ENCODE measurements at places on chromosomes 16 and 17.
A peak's percentile ranks its signal among the peaks of the same experiment; 100 is the strongest.

DNA sequence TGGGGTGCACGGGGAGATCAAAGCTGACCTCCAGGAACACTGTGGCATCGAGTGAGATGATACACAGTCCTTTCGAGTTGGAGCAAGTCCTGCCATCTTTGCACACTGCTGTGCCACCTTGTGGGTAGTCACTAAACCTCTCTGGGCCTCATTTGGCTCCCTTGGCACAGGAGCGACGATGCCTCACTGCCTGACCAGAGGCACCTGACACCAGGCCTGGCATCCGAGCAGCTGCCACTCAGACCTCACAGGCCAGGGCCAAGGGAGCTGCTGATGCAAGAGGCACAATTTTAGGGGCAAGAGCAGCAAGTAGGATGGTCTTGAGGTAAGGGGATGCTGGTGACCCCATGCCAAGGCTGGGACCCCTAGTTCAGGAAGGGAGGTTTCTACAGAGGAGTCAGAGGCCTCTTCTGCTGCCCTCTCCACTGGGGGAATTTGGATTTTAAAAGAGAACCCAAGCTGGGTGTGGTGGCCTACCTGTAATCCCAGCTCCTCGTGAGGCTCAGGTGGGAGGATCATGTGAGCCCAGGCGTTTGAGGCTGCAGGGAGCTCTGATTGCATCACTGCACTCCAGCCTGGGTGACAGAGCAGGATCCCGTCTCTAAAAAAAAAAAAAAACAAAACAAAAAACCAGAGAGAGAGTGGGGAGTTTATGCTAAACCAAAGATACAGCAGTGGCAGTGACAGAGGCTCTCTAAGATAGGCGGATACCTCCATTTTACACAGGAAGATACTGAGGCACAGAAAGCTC lies 6.7 kb upstream of the ADGRG1 start:
- no peak overlapping the region for H3K4me3 ChIP-seq
- no peaks in the 10 kb centered on the region for H3K27me3 ChIP-seq
- H3K36me3 ChIP-seq = 0 out of 2 replicates have a peak, but pooled peaks cover 3% of the 10 kb centered on the region
- peak overlapping the region; percentile 76 for H3K27ac ChIP-seq
- peaks cover 58% of the 10 kb centered on the region for H3K4me1 ChIP-seq
- DNase-seq = peak; percentile 42

- DNase-seq = no peak
- no peaks in the 10 kb centered on the region for H3K27me3 ChIP-seq
- H3K4me1 ChIP-seq = peaks cover 18% of the 10 kb centered on the region
- H3K4me3 ChIP-seq = no peak overlapping the region
- no peaks in the 10 kb centered on the region for H3K36me3 ChIP-seq
- H3K27ac ChIP-seq = no peak overlapping the region
These were observed 2.9 kb downstream of the CLEC16A start for GRCh38 chr16:10947211-10947787.

DNA sequence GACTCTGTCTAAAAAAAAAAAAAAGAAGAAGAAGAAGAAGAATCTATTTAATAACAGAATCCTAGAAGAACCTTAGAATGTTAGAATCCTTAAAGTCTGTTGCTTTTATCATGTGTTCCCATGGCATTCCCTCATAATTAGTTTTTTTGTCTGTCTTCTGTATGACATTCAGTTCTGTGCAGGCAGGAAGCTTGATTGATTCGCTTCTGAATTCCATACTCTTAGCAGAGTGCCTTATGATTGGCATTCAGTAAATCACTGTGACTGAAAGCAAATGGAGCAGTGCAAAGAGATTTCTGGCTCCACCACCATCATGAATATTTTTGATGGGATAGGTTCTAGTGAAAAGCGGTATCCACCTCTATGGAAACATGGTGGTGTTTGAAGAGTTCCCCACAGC lies 1065.9 kb upstream of the RBFOX1 start:
- no peaks in the 10 kb centered on the region for H3K27me3 ChIP-seq
- no peaks in the 10 kb centered on the region for H3K36me3 ChIP-seq
- no peak overlapping the region for H3K27ac ChIP-seq

DNA sequence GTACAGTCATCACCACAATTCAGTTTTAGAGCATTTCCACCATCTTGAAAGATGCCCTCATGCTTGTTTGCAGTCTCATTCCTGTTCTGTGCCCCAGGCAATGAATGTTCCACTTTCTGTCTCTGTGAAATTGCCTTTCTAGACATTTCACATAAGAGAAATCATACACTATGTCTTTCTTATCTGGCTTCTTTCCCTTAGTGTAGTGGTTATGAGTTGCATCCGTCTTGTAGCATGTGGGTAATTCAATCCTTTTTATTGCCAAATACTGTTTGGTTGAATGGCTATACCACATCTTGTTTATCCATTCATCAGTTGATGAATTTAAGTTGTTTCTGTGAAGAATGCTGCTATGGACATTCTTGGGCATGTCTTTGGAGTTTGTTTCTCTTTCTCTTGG lies 132.5 kb upstream of the PLCG2 start:
- H3K4me3 ChIP-seq = no peak overlapping the region
- H3K27me3 ChIP-seq = no peaks in the 10 kb centered on the region
- no peaks in the 10 kb centered on the region for H3K36me3 ChIP-seq
- no peak overlapping the region for H3K27ac ChIP-seq
- no peaks in the 10 kb centered on the region for H3K4me1 ChIP-seq
- DNase-seq = no peak

GRCh38 chr16:29943846-29944799 lies 17.8 kb upstream of the TMEM219 start:
- H3K4me1 ChIP-seq = peaks cover 31% of the 10 kb centered on the region
- no peaks in the 10 kb centered on the region for H3K36me3 ChIP-seq
- peak; percentile 86 for DNase-seq
- H3K4me3 ChIP-seq = no peak overlapping the region
- H3K27ac ChIP-seq = peak overlapping the region; percentile 74
- no peaks in the 10 kb centered on the region for H3K27me3 ChIP-seq

DNA sequence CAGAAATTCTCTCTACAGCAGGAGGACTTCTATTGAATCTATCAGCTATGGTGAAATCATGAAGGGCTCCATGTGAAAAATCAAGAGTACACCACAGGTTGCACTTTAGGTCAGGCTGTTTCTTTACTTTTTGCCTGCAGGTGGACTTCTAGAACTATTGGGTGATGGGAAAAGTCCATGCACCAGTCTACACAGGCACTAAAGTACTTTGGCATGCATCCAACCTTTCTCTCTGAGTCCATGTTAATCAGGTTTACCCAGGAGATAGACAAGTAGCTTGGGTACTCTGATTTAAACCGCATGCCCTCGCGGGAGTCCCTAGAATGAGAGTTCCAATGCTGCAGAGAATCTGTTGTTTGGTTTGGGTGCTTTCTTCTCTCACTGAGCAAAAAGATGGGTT lies 9.1 kb upstream of the ANKFN1 start:
- no peak overlapping the region for H3K4me3 ChIP-seq
- no peaks in the 10 kb centered on the region for H3K36me3 ChIP-seq
- H3K27ac ChIP-seq = no peak overlapping the region
- peaks cover 35% of the 10 kb centered on the region for H3K4me1 ChIP-seq

DNA sequence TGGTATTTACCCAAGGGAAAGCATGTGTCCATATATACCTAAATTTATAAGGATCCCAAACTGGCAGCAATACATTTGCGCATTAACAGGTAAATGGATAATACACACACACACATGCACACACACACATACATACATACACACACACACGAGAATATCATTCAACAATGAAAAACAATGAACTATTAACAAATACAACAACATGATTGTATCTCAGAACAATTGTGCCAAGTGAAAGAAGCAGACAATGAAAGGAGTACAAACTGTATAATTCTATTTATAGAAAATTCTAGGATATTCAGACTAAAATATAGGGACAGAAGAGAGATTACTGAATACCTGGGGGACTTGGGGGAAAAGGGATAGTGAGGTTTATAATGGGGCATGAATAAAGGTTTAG lies 323.0 kb downstream of the KCNJ2 start:
- H3K27me3 ChIP-seq = no peaks in the 10 kb centered on the region
- no peaks in the 10 kb centered on the region for H3K4me1 ChIP-seq
- no peak overlapping the region for H3K4me3 ChIP-seq
- no peaks in the 10 kb centered on the region for H3K36me3 ChIP-seq
- no peak for DNase-seq

GRCh38 chr17:80785477-80786178 lies 206.0 kb upstream of the CHMP6 start:
- no peaks in the 10 kb centered on the region for H3K36me3 ChIP-seq
- H3K4me3 ChIP-seq = no peak overlapping the region
- no peaks in the 10 kb centered on the region for H3K27me3 ChIP-seq
- no peak for DNase-seq
- H3K4me1 ChIP-seq = peaks cover 13% of the 10 kb centered on the region

GRCh38 chr16:8568231-8568617 lies 22.1 kb downstream of the TMEM114 start:
- no peaks in the 10 kb centered on the region for H3K36me3 ChIP-seq
- H3K27me3 ChIP-seq = no peaks in the 10 kb centered on the region
- no peak overlapping the region for H3K4me3 ChIP-seq
- no peak for DNase-seq
- H3K27ac ChIP-seq = peak overlapping the region; percentile 24
- H3K4me1 ChIP-seq = peaks cover 6% of the 10 kb centered on the region

GRCh38 chr17:63960006-63960405 lies 12.7 kb downstream of the SCN4A start:
- H3K36me3 ChIP-seq = no peaks in the 10 kb centered on the region
- H3K4me3 ChIP-seq = no peak overlapping the region
- no peak overlapping the region for H3K27ac ChIP-seq
- H3K27me3 ChIP-seq = no peaks in the 10 kb centered on the region
- no peaks in the 10 kb centered on the region for H3K4me1 ChIP-seq

GRCh38 chr16:49351096-49351487 lies 22.5 kb upstream of the C16orf78 start:
- H3K27ac ChIP-seq = no peak overlapping the region
- no peaks in the 10 kb centered on the region for H3K27me3 ChIP-seq
- no peak for DNase-seq
- H3K36me3 ChIP-seq = no peaks in the 10 kb centered on the region

- H3K4me1 ChIP-seq = no peaks in the 10 kb centered on the region
- no peak overlapping the region for H3K27ac ChIP-seq
- H3K36me3 ChIP-seq = no peaks in the 10 kb centered on the region
- DNase-seq = peak; percentile 25
- peaks cover 1% of the 10 kb centered on the region for H3K27me3 ChIP-seq
- no peak overlapping the region for H3K4me3 ChIP-seq
These were observed 223.2 kb downstream of the C16orf78 start for GRCh38 chr16:49596648-49597291.

- no peaks in the 10 kb centered on the region for H3K36me3 ChIP-seq
- DNase-seq = no peak
- H3K4me1 ChIP-seq = no peaks in the 10 kb centered on the region
- H3K4me3 ChIP-seq = no peak overlapping the region
- no peak overlapping the region for H3K27ac ChIP-seq
These were observed 183.8 kb upstream of the AXIN2 start for GRCh38 chr17:65745241-65745640.

DNA sequence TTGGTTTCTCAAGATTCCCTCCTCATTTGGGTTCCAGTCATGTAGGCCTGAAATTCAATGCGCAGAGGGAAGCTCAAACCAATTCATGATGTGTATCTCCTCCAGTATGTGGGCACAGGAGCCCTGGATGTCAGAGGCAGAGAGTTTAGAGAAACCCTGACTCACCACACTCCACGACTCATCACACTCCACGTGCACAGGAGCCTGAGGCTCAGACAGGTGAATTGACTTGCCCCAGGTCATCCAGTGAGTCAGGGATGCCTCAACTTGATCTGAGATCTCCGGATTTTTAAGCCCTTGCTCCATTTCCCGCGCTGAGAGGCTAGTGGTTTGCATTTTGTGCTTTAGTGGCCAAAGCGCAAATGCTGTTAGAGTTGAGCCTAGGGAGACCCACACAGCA lies 183.9 kb downstream of the HAPSTR1 start:
- no peak for DNase-seq
- H3K27me3 ChIP-seq = no peaks in the 10 kb centered on the region
- H3K4me3 ChIP-seq = no peak overlapping the region
- H3K27ac ChIP-seq = no peak overlapping the region
- H3K4me1 ChIP-seq = no peaks in the 10 kb centered on the region

GRCh38 chr17:32772453-32773025 lies 104.4 kb downstream of the MYO1D start:
- H3K27ac ChIP-seq = no peak overlapping the region
- H3K4me1 ChIP-seq = peaks cover 6% of the 10 kb centered on the region
- DNase-seq = no peak
- H3K27me3 ChIP-seq = no peaks in the 10 kb centered on the region
- no peak overlapping the region for H3K4me3 ChIP-seq
- H3K36me3 ChIP-seq = peaks cover 2% of the 10 kb centered on the region

DNA sequence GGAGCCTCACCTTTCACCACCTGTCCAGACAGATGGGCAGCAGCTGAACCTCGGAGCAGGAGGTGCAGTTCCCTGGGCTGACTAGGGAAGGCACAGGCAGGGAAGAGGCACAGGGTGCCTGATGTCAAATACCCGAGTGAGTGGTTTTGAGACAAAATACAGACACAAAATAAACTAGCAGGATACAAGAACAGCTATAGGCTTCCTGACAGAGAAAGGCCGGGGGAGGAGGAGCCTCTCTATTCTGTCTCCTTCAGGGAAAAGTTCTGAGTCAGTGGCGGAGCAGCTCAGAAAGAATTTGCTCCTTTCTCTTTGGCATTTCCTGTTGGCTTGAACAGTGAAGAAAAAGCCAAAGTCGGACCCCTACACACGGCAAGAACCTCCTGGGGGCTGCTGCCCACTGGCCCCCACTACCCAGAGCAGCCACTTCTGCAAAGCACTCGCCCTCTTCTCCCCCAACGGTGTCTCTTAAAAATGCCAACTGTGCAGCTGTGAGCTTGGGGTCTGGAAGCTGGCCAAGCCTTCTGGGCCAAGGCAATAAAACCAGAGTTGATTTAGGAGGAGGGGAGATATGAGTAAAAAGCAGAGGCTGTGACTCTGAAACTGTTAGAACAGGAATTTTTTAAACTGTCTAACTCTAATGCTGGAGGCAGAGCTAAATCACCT lies 14.4 kb upstream of the FAAP100 start:
- H3K4me3 ChIP-seq = no peak overlapping the region
- H3K36me3 ChIP-seq = peaks cover 6% of the 10 kb centered on the region
- no peak overlapping the region for H3K27ac ChIP-seq
- no peak for DNase-seq

GRCh38 chr17:67947325-67947813 lies 48.9 kb downstream of the C17orf58 start:
- no peak overlapping the region for H3K4me3 ChIP-seq
- no peak for DNase-seq
- no peak overlapping the region for H3K27ac ChIP-seq
- H3K27me3 ChIP-seq = no peaks in the 10 kb centered on the region
- H3K4me1 ChIP-seq = no peaks in the 10 kb centered on the region

DNA sequence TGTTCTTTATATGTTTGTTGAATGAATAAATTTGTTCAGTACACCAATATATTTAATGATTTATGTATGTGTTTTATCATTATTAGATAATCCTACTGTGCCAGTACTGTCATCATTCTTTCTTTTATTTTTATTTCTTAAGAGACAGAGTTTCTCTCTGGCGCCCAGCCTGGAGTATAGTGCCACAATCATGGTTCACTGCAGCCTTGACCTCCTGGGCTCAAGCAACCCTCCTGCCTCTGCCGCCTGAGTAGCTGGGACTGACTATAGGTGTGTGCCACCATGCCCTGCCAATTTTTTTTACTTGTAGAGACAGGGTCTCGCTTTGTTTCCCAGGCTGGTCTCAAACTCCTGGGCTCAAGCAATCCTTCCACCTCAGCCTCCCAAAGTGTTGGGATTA lies 41.8 kb downstream of the PAFAH1B1 start:
- H3K4me3 ChIP-seq = no peak overlapping the region
- H3K27me3 ChIP-seq = no peaks in the 10 kb centered on the region
- H3K4me1 ChIP-seq = peaks cover 2% of the 10 kb centered on the region
- DNase-seq = no peak

Measured in Caco-2 (cell line).